Stimulated activated CD4-positive, alpha-beta T cell treated with anti-CD3 and anti-CD28 coated beads, Interleukin-1b, Interleukin-23, amount 100 ng/mL, for 1 hour (primary cell): ENCODE measurements at places on chromosomes 1 and 21.

DNA sequence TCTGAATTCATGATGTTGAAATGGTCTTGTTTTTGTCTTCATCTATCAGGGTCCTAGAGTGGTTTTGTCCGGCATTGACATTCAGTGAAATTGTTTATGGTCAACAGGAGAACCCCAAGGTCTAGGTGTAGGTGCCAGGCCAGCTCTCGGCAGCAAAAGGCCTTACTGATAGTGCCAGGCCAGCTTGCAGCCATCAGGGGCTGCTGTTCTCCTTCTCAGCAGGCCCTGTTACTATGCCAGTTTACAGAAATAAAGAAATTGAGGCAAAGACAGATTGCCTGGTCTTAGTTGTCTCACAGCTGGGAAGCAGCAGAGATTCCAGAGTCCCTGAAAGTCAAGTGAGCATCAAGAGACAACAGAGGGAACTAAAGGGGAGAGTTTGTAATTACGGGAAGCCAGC lies 12.0 kb downstream of the HMGB4 start:
- DNase-seq, result no peak

- DNase-seq, result no peak
These were observed 19.1 kb downstream of the ARHGAP29 start for GRCh38 chr1:94218332-94218731.

GRCh38 chr1:91583326-91583755 lies 82.7 kb downstream of the CDC7 start:
- DNase-seq, result no peak

DNA sequence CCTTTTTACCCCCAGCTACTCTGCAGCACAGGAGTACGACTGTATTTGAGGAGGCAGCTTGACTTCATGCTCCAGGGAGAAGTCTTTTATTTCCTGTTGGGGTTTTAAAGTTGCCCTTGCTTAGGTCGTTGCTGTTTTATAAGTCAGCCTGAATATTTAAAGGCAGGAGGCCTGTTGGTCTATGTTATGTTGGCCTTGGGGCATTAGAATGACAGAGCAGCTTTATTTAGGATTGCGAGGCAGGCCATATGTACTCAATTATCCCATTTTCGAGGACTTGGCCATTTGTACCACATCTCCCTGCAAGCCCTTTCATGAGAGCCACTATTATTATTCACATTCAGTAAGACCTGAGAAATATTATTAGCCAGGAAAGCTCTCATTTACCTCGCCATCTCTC lies 47.0 kb downstream of the KIF26B start:
- no peak for DNase-seq

DNA sequence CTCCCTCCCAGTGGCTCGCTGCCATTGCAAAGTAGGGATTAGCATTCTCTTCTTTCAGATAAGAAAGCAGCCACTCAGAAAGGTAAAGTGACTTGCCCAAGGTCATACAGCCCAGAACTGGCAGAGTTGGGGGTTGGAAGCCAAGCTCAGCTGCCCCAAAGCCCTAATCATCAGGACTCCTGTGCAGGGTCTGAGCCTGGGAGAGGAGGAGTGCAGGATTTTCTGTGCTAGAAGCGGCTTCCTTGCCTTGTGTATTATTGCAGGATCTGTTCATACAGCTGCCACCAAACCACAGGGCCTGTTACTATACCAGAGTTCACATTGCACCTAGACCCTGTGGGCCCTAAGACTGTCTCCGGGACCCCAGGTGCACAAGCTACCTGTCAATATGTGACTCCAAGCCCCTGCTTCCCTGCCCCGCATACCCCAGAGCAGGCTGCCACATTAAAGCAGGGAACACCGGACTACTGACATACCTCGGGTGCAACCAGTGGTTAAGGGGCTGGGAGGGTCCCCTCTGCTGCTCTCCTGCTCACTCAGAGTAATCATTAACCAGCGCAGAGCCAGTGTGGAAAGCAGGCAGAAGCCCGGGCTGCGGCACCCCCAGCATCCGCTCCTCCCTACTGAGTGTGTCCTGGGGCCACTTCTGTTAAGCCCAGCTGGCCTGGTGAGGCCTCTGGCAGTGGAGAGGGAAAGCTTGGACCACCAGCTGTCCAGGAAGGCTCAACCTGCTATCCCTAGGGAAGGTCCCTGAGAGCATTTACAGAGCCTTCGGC lies 15.8 kb downstream of the HSPG2 start:
- no peak for DNase-seq

GRCh38 chr21:46100426-46100825 lies 2.5 kb downstream of the COL6A2 start:
- no peak for DNase-seq

- no peak for DNase-seq
These were observed 3.5 kb downstream of the HDGF start for GRCh38 chr1:156747742-156748669.

DNA sequence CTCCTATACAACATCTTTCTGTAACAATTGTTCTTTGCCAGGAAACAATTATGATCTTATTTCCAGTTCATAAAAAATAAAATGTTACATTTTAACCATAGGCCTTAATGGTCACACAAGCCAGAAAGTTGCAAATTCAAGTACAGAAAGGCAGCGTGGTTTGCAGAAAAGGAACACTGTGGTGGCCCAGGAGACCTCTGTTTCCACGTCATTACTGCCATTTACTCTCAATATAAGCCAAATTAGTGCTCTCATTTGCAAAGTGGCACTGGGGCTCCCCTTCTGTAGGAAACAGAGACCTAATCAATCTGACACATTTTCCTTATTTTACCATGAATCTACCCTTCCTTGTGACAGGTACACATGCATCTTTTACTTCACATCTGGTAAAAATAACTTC lies 79.3 kb upstream of the TLR5 start:
- no peak for DNase-seq

- no peak for DNase-seq
These were observed 859 bp downstream of the NFASC start for GRCh38 chr1:204871405-204872037.
